ENCODE measurements at places on chromosomes 11 and 22. TPM values are rescaled to one million over a fixed set of nuclear protein-coding genes. Genes with fewer than 3 reads are reported as not detected.

The POU2AF1 gene
- not detected for total RNA-seq

The KRTAP5-7 gene
- total RNA-seq: not detected

The CDON gene
- total RNA-seq: 4.8 TPM

The TMEM191C gene
- 0.13 TPM for total RNA-seq

The DRD2 gene
- not detected for total RNA-seq

The BIK gene
- total RNA-seq: 1.4 TPM

The FAM180B gene
- total RNA-seq: not detected

The PIWIL4 gene
- total RNA-seq: 0.76 TPM

The SLC29A2 gene
- 0.77 TPM for total RNA-seq

The MS4A15 gene
- total RNA-seq: under 0.01 TPM

The MS4A18 gene
- not detected for total RNA-seq

The ADAMTS15 gene
- 26.2 TPM for total RNA-seq

The NPAS4 gene
- not detected for total RNA-seq

The IFITM10 gene
- 0.39 TPM for total RNA-seq

The TTC36 gene
- total RNA-seq: 0.76 TPM

The MMP3 gene
- not detected for total RNA-seq

The OR5B21 gene
- not detected for total RNA-seq

The P2RX6 gene
- total RNA-seq: not detected

The VPS11 gene
- 20.0 TPM for total RNA-seq

The RTN4RL2 gene
- 0.13 TPM for total RNA-seq

The SLC22A6 gene
- not detected for total RNA-seq

The SEC14L6 gene
- total RNA-seq: under 0.01 TPM

The ARSA gene
- 8.0 TPM for total RNA-seq

The MS4A6E gene
- not detected for total RNA-seq

The GRM5 gene
- under 0.01 TPM for total RNA-seq

The C22orf39 gene
- total RNA-seq: 19.3 TPM

The VWCE gene
- total RNA-seq: 3.3 TPM

The MAJIN gene
- not detected for total RNA-seq

The MAPK8IP2 gene
- 0.25 TPM for total RNA-seq

The OR10D3 gene
- total RNA-seq: not detected

The HORMAD2 gene
- total RNA-seq: not detected

The UPK2 gene
- total RNA-seq: not detected

The NAALAD2 gene
- total RNA-seq: 0.26 TPM

The FLRT1 gene
- not detected for total RNA-seq

The MEI1 gene
- total RNA-seq: 3.7 TPM

The LGR4 gene
- 2.7 TPM for total RNA-seq

The CD44 gene
- 5.0 TPM for total RNA-seq

The C11orf21 gene
- total RNA-seq: not detected

The TCN1 gene
- not detected for total RNA-seq

The GAS2 gene
- total RNA-seq: 0.63 TPM

The KIAA0930 gene
- total RNA-seq: 57.7 TPM

The LRP4 gene
- total RNA-seq: 0.77 TPM

The DERL3 gene
- 0.76 TPM for total RNA-seq

Measured in dermis microvascular lymphatic vessel endothelial cell (primary cell).